Mucosa of descending colon (tissue), 3 donors: ENCODE measurements at places on chromosomes 7 and 10.

- DNase-seq: no peak
Measured at GRCh38 chr10:43042503-43043341, 34.1 kb upstream of the RET start.

DNA sequence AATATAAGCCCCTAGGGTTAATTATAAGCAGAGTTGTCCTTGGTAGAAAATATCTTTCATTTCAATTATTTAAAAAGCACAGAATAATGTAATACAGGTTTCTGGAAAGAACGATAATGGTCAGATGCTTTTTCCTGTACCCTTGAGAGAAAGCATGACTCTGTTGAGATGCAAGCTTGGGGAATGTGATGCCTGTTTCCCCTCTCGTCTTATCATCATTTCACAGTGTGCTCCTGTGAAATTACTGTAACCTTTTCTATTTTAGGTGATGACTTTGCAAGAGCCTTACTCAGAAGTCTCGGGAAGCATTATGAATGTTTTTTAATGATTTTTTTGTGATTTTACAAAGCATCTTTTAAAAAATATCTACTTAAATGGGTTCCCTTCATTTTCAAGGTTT is 243.0 kb downstream of the POLR1F start:
- DNase-seq: no peak

- no peak for DNase-seq
Measured at GRCh38 chr10:129952378-129953118, 11.5 kb downstream of the EBF3 start.

DNA sequence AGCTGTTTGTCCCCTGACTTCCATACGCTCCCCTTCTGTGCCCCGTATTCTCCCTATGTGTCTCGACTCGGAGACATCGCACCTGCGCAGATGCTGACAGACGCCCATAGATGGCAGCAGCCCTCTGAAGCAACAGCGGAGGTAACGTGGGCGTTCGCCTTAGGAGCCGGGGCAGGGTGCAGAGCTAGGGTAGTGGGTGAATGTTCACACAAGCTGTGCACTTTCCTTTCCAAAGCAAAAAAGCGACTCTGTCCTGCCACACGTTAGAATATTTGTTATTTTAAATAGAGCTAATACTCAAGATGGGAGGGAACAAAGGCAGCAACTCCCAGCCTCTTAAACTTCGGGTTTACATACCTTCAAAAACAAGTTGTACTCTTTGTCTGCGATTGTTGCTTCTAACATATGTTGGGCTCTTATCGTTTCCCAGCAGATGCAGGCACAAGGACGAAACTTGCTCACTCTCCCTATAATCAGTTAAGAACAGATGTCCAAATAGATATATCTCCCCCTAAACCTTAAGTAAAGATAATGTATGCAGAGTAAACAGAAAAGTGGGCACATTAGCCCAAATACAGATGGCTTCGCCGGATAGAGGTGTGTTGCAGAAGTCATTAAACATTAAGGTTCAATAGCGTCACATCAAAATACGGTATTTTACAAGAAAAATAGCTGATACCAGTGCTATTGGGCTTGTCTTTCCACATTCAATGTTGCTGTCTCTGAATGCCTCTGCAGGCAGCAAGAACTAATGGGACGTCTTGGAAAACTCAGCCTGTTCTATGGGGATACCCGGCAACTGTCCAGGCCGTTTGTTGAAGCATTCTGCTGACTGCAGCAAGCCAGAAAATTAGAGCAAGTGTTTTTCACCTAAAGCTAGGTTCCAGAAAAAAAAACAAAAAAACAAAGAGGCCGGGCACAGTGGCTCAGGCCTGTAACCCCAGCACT is 340.3 kb upstream of the PRKCQ start:
- peak; percentile 71 for DNase-seq

GRCh38 chr7:156722043-156722826 is 81.7 kb downstream of the RNF32 start:
- no peak for DNase-seq

DNA sequence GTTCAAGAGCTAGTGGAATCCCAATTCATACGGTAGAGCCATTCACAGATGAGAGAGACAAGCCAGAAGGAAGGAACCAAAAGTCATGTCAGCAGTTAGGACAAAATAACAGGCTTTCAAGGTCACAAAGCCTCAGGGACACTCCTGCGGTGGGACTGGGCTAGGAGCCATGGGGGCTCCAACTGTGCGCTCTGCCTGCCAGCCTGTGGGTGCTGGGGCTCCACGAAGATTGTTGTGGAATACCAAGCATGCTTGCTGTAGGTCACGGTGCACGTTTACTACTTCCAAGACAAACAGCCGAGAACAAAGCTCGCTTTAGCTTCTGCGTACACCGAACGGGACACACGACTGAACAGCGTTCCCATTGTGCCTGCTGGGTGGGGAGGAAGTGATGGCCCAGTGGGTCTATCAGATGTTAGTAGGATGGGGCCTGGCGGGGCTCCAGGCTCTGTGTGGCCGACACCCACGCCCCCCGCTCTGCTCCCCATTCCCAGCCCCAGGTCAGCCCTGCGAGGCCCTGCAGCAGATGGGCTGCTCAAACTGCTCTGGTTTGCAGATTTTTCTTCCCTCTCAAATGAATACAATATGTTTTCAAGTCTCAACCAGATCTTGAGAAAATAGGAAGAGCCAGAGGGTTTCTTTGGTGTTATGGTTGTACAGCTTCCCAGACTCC is 158.9 kb downstream of the EGFR start:
- peak; percentile 51 for DNase-seq
